ENCODE measurements at places on chromosomes 5 and 9.

- no peak for DNase-seq
Observed at GRCh38 chr9:81616141-81616540, 73.2 kb downstream of the TLE1 start.

- DNase-seq: no peak
Observed at GRCh38 chr5:56676091-56676768, 139.1 kb upstream of the MAP3K1 start.

DNA sequence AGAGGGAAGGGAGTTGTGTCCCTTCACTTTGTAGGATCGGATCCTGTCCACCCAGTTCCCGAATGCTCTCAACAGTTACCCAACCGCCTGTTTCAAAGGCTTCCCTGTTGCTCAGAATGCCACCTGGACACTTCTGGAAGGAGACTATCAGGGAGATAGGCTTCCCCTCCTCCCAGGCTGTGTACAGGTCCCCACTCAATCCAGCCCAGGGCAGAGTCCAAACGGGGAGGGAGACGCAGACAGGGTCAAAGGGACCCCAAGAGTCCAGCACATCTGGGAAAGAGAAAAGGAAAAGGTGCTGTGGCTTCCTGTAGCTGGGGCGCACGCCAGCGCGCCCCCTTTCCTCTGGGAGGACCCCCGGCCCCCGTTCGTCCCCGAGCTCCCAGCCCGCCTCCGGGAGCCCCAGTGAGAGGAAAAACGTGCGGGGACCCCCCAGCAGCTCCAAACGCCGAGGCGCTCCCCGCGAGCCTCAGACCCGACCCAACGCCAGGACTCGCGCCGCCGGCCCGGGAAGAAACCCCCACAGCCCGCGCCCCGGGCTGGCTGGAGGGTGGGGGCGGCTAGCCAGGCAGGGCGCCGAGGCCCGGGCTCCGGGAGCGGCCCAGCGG is 640 bp downstream of the SURF4 start:
- no peak for DNase-seq

GRCh38 chr9:128785427-128785826 is 1.6 kb upstream of the TBC1D13 start:
- DNase-seq: no peak

- no peak for DNase-seq
Observed at GRCh38 chr5:40937075-40937474, 27.8 kb downstream of the C7 start.

GRCh38 chr5:33588654-33589372 is 148.0 kb downstream of the TARS1 start:
- no peak for DNase-seq

GRCh38 chr5:147860641-147861025 is 17.9 kb upstream of the SCGB3A2 start:
- no peak for DNase-seq

- DNase-seq: no peak
Observed at GRCh38 chr5:56003179-56003578, 8.4 kb upstream of the IL6ST start.

DNA sequence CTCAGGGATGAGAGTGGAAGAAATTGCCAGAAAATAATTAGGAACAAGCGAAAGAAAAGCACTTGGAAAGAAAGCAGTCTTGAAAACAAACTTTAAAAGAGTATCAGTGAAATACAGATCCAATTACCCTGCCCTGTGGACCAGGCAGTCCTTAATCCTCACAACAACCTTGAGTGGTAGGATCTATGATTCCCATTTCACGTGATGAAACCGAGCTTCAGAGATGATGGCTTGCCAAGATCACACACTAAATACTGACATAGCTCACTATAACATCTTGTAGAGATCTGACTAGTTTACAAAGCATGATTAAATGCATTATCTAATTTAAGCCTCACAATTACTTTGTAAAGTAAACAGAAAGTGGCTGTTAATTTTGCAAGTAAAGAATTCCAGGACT is 55.5 kb upstream of the ABCA1 start:
- no peak for DNase-seq

DNA sequence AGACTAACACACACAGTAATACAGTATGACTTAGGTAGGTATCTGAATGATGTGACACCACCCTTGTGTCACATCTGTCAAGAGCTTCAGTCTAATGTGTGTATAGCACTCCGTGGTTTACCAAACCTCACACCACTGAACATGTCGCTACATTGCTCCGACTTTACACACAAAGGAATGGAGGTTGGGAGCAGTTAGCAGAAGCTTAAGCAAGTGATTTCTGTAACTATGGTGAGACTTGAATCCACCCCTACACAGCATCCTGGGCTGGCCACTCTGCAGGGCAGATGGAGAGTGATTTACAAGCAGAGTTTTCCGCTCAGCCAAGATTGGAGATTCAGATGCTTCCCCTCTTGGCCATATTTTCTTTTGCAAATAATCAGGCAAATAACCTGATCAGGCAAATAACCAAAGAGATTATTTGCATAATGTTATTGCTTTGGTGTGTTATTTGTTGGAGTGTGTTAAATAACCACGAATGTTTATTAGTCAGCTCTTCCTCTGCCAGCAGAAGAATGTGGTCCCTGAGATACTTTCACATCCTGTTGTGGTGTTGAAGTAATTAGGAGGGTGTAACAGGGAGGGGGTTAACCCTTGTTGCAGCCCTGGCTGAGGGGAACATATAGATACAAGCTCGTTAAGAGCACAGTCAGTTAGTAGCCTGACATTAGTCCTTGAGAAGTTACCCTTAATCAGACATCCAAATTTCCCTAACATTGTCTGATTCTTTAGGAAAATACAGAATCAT is 92.8 kb downstream of the SNX18 start:
- no peak for DNase-seq

GRCh38 chr5:137665678-137666460 is 70.0 kb downstream of the KLHL3 start:
- DNase-seq: no peak

GRCh38 chr5:178431782-178432165 is 158.4 kb downstream of the COL23A1 start:
- DNase-seq: no peak

DNA sequence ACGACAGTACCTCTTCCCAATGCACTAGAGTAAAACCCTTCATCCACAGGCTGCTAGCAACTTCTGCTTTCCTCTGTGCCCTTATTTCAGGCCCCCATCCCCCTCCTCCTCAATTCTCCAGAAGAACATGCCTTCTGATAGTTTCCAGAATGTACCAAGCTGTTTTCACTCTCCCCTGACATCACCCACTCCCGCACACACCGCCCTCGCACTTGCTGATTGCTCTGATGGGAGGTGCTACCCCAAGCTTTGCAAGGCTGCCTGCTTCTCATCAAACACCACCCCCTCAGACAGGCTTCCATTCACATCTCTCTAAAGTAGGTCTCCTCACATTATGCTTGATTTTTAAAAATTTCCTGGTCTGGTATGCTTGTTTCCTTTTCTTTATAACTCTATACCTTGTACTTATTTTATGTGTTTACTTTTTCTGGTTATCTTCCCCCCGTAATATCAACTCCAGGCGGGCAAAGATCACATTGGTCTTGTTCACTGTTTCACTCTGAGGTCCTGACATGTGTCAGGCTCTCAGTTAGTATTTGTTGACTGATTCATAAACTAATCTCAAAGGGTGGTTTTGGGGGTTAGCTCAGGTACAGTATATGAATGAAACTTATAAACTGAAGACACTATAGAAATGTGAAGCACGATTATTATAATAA is 91.0 kb upstream of the C9orf72 start:
- no peak for DNase-seq

DNA sequence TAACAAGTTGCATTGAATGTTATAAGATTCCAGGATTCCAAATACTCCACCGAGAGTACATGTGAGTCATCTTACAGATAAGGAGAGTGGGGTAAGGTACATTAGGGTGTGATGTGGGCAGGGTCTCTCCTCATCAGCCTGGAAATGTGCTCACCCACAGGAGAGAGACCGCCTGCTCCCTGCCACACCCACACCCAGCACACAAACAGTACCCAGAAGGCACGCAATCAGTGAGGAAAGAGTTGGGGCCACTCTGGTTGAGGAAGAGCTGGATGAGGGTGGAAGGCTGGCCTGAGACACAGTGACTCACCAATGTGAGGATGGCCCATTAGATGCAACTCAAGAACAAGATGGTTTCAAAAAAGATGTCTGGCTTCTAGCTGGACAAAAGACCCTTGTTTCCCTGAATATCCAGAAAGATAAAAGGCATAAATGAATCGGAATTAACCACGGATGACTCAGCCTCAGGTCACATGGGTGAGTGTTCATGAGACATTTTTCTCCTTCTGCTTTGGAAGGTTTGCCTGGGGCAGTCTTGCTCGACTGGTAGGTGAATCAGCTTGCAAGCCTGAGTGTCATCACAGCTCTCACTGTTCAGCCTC is 51.1 kb upstream of the LHFPL2 start:
- DNase-seq: no peak

All from activated CD8-positive, alpha-beta memory T cell treated with anti-CD3 and anti-CD28 coated beads for 1 hour (primary cell).